ENCODE measurements at places on chromosomes 7 and 10.

- no peak for DNase-seq
Observed at GRCh38 chr10:13993673-13994089, 337.0 kb downstream of the FRMD4A start.

GRCh38 chr7:30225863-30226613 lies 58.4 kb upstream of the ZNRF2 start:
- DNase-seq = peak; percentile 73

DNA sequence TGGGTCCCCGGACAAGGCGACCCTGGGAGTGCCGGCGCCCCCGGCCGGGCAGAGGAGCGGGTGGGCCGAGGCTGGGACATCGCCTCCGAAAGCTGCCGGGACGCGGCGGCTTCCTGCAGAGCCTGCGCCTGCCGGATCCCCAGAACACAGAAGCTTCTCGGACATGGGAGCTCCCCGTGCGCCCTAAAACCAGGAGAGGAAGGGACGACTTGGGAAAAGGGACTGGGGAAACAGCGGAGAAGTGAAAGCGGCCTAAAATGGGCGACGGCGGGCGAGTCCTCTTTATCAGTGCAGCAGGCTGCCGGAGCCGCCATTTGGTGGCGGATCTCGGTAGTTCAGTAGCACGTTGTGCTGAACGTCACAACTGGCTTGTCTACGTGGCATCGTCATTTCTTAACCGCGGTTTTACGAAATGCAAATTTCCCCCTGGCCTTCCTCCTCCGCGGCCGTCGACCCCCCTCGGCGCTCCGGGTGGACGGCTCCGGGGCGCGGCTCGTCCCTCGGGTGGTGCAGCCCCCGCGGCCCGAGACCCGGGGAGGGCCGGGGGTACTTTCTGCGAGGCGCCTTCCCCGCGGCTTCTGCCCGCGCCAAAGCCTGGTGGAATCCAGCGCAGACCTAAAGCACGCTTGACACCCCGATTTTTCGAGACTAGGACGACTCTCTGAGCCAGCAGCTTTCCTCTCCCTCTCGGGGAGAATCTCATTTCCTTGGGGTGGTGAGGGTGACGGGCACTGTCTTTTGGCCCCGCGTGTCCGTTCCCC lies 9.9 kb upstream of the SPAG6 start:
- DNase-seq = peak; percentile 26

DNA sequence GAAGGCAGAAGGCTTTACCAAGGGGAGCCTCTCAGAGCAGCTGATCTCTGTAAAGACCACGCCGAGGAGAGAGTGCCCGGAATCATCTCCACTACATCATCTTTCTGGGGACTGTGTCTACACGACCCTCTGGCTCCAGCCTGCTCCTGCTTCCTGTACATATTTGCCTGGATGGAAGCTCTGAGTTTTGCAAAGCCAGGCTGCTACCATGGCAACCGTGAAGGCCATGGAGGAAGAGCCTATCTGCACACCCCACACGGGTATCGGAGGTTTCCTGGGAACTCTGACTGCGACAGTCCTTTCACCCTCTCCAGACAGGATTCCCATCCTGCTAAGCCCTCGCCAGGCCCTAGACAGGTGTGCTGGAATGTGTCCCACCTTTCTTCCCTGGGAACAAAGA lies 83.4 kb upstream of the TNRC18 start:
- DNase-seq = no peak

DNA sequence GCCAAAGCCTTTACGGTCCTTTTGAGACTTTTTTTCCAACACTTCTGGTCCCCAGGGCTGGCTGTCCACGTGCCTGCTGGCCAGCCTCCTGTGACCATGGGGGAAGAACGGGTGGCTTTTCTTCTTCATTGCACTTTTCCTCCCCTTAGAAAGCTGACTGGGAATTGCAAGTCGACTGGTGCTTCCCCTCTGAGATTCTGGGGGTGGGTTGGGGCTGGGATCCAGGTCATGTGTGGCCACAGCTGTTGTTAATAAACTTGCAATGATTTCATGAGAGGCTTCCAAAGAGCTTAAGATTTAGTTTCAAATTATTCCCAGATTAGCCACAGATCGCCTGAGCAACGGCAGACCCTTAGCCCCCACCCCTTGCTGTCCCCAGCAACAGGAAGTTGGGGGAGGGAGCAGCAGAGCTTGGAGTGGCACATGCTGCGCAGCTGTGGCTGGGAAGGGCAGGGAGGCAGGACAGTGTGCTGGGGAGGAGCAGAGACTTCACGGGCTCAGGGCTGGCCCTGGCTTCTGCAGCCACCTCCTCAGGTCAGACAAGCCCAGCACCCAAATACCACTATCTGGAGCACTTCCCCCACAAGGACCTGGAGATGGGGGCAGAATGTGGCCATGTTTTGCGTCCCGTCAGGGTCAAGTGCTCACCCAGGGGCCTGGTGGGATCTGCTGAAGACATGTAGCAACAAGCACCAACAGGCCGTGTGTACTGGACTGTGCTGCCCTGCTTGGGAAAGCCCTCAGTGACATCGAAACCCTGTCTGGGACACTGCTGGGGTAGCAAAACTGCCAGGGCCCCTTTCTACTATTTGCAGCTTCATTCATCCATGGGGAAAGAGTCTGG lies 147.1 kb downstream of the RNF216 start:
- DNase-seq = peak; percentile 26

DNA sequence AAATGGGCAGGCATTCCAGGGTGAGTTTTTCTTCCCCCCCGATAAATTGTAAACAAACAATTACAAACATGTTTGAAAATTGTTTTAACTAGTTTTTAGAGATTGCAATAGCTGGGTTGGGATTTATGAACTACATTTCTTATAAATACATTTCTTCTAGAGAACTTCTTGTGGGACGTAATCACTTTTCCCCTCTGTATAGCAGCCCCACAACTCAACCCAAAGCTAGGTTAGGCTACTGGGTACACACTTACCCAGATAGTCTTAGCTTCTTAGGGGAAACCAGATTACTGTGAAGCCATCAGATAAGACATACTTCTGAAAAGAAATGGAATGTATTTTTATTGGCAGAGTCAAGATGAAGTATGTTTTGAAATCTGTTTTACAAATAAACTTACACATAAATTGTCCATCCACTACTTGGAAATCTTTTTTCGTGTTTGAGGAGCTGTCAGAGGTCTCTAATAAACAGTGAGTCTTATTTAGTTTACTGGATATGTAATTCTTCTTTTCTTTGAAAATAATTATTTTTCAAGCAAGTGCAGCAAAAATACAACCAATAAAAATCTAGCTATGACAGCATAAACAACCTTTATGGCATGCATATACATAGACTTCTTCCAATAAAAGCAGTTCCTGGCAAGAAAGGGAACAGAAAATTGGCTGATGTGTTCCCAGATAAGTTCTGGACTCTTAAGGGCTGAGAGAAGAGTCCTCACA lies 8.0 kb upstream of the GLRX3 start:
- no peak for DNase-seq

DNA sequence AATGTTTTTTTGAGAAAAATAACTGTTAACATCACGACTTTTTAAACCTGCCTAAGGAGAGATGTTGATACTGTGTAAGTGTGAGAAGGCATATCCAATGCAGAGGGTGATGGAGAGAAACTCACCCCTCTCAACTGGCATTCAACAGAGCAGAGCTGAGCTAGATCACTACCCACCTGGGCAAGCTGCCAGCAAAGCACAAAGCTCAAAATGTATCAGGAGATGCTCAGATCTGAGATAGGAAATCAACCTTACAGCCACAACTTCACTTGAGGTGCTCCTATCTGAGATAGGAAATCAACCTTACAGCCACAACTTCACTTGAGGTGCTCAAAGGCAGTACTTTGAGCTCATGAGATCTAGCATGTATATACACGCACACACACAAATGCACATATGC lies 151.5 kb upstream of the PDE1C start:
- no peak for DNase-seq

DNA sequence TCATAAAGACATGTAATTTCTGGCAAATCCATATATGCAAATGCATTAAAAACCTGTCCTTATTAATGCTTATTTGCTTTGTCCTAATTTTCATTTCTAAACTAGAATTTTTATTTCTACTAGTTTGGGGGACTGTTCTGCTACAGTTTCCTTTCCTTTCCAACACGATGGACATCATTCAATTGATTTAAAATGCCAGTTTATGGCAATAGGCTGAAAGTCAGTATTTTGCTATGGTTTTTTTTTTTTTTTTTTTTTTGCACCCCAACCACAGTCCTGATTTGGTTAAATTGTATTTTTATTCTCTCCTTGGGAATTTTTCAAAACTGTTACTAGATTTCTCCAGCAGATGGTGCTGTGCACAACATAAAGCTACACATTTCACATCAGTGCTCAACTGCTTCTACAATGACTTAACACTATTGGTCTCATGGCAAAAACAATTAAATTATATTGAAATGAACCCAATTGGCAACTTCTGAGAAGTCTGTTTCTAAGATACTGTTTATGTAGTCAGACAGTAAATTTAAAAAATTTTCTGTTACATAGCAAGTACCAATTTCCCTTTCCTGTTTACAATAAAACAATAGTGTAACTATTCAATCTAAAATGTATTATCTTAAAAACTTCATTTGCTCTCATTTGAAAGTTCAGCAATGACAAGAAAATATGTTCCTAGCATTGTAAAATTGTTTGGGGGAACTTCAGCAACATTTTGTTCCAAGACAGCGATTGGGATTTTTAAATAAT lies 193.8 kb upstream of the CCDC6 start:
- DNase-seq = no peak

DNA sequence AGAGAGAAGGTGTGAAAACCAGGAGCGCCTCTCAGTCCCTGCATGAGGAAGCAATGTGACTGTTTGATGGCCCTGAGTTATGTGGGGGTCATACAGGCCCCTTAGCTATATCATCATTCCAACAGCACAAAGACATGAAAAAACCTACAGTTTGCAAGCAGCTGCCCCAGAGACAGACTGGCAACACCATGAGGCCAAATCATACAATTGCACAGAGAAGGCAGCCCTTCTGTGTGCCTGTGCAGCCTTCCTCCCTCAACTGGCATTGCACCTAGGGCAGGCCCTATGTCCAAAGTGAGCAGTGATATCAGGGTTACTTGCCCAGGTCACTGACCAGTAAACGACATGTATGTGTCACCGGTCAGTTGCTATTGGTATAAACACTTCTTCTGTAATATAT lies 41.6 kb downstream of the GPRIN2 start:
- peak; percentile 4 for DNase-seq

- DNase-seq = no peak
Observed at GRCh38 chr10:132910186-132910880, 32.0 kb downstream of the CFAP46 start.
